ENCODE measurements at places on chromosomes 3 and 15.

DNA sequence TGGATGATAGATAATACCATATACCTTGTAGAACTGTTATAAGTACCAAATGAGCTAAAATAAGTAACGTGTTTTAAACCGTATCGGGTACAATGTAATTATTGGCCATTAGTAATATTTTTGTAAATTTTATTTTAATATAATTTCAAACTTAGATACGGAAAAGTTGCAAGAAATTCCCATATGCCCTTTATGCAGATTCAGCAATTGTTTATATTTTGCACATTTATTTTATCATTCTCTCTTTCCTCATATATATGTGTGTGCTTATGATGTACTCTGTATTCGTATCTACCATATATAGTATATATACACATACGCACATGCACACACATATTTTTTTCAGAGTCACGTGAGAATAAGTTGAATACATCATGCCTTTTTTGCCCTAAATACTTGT is 38.5 kb downstream of the EXOG start:
- DNase-seq, result no peak

GRCh38 chr3:141379250-141379966 is 11.1 kb downstream of the ZBTB38 start:
- no peak for DNase-seq

DNA sequence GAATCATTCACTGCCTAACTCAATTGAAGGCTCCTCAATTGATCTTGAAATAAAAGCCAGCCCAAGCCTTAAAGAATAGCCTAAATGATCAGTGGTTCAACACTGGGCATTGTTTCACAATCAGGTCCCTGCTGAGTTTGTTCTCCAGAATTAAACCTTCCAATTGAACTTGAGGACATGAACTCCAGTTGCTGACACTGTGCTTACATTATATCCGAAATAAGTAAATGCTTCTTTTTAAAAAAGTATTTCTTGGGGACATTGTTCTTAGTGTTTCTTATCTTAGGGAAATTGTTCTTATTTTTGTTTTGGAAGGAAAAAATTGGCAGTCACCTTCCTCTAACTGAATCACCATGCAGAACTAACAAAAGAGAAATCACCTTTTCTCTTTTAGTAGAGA is 450.2 kb downstream of the RBMS3 start:
- DNase-seq, result no peak

GRCh38 chr15:92749216-92749615 is 93.6 kb upstream of the FAM174B start:
- DNase-seq, result no peak

GRCh38 chr3:158572766-158573060 is 1.7 kb downstream of the MLF1 start:
- no peak for DNase-seq

- DNase-seq, result no peak
Measured at GRCh38 chr15:88141269-88141889, 115.2 kb downstream of the NTRK3 start.

- DNase-seq, result no peak
Measured at GRCh38 chr15:66642514-66642913, 59.5 kb upstream of the SMAD6 start.

GRCh38 chr3:122739172-122739571 is 54.5 kb downstream of the HSPBAP1 start:
- no peak for DNase-seq

GRCh38 chr3:111965484-111965883 is 13.3 kb upstream of the ABHD10 start:
- no peak for DNase-seq

DNA sequence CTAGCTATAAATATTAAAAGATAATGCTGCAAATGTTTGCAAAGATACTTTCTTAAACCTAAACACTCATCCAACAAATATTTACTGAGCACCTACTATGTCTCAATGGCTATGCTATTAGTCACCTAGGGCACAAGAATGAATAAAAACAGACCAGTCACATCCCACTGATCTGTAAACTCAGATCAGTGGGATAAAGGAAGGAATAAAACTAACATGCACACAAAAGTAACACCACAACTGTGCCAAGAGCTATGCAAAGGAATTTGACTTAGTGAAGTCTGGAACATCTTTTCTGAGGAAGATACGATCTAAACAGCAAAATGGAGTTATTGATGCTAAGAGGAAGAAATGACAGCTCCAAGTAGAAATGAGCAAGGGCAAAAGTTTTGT is 56.6 kb downstream of the CBLB start:
- DNase-seq, result peak; percentile 53

- DNase-seq, result no peak
Measured at GRCh38 chr3:58042947-58043707, 34.9 kb downstream of the FLNB start.

GRCh38 chr15:98442379-98442833 is 205.9 kb upstream of the IGF1R start:
- peak; percentile 60 for DNase-seq

DNA sequence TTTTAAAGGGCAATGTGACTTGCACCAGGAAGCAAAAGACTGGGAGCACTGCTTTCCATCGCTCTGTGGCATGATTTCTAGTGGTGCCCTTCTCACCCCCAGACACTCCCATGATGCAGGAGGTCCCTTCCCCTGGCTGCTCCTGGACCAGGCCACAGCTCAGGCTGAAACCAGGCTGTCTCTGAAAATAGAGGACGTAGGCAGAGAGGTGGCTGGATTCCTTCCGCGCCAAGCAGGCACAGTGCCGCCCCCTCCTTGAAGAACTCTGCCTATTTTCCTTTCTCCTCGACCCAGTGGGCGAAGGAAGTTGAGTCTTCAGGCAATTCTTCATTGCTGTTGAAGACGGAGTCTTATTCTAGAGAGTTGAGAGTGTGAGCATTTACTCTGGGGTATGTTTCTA is 489.4 kb upstream of the TBL1XR1 start:
- no peak for DNase-seq

DNA sequence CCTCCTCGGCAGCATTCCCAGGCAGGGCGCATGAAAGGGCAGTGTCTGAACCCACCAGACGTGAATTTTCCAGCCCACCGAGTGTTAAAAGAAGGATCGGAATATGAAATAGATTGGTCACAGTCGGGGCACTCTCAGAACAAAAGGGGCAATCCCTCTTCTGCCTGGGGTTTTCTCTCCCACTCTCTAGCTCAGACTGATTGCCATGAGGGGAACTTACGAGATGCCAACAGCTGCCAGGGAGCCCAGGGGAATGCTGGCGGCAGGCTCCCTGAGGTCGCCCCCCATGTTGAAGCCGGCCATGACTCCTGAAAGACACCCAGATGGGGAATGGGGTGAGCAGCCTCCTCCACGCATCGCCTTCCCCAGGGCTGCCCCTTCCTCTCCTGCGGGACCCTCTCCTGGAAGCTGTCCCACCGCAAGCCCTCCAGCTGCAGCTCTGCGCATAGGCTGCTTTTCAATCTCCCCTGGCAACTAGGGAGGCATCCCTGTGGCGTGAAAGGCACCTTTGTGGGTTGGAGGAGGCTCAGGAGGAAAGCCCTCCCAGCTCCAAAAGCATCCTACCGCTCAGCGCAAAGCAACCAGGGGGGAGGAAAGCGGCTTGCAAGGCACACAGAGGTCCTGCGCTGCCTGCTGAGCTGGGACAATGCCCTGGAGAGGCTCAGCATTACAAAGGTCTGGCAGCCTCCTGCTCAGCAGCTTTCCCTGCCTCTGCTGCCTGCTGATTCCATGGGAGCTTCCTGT is 64.8 kb upstream of the HEG1 start:
- DNase-seq, result no peak

DNA sequence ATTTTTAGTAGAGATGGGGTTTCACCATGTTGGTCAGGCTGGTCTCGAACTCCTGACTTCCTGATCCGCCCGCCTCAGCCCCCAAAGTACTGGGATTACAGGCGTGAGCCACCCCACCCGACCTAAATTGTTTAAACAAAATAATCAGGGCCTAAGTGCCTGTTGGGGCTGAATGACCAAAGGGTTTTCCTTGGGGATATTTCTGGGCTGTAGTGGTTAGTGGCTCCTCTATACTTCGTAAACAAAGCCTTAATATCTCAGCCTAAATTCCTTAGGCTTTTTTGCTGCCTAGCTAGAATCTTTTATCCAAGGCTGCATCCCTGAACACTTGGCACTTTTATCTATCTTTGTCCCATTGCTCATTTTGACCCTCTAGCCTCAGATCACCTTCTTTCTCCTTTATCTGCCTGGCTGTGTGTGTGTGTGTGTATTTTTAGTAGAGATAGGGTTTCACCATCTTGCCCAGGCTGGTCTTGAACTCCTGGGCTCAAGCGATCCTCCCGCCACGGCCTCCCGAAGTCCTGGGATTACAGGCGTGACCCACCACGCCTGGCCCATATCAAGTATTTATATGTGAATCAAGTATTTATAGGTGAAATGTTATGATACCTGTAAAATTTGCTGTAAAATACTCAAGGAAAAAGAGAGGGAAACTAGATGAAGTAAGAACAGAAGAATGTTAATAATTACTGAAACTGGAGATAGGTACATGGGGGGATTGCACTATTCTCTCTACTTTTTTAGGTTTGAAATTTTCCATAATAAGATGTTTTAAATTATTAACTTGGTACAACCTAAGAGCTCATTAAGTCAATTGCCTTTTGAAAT is 1.8 kb downstream of the NUSAP1 start:
- no peak for DNase-seq

- no peak for DNase-seq
Measured at GRCh38 chr15:65578904-65579728, 31.8 kb downstream of the INTS14 start.

DNA sequence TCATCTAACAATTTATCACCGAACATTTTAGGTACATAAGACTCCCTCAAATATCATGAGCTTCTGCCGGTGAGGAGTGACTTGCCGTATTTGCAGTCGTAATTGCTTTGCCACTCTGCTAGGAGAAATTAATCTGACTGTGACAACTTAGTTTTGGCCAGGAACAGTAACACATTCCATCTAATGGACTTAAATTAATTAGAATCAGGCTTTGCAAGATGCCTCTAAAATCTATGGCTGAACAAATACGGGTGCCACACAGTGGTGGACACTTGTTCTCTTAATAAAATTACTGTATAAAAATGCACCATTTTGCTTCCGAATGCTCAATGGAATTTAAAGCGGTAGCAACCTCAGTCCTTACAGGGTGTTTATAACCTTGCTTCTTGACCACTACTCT is 27.6 kb upstream of the BDH1 start:
- no peak for DNase-seq

DNA sequence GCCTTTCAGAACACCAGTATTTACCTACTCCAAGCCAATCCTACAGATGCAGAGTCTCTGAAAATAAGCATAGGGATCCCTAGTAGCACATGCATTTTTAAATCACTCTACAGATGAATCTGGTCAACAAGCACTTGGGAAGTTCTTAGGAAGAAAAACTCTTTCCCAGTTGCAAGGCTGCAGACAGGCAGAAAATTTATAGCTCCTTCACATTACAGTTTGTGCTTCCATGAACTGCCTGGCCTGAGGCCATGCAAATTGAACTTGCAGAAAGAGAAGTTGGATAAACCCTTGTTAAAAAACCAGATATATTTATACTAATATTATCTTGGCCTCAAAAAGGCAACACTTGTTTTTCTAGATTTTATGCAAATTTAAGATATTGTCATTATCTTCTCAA is 256.9 kb downstream of the EPHA3 start:
- no peak for DNase-seq

DNA sequence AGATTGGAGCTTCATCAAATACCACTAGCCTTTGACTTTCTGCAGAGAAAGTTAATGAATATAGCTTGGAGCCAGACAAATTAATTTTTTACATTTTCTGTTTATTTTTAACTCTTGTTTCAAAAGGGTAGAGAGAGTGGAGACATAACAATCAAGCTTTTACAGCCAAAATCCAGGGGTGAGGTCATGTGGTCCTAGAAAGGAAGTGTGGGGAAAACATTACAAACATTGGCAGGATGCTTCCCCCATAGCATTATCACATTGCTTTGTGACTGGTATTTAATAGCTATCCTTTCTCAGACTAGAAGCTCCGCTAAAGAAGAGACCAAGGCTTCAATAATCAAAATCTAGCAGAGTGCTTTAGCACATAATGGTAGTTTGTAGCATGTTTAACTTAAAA is 46.4 kb upstream of the PHLDB2 start:
- peak; percentile 38 for DNase-seq

DNA sequence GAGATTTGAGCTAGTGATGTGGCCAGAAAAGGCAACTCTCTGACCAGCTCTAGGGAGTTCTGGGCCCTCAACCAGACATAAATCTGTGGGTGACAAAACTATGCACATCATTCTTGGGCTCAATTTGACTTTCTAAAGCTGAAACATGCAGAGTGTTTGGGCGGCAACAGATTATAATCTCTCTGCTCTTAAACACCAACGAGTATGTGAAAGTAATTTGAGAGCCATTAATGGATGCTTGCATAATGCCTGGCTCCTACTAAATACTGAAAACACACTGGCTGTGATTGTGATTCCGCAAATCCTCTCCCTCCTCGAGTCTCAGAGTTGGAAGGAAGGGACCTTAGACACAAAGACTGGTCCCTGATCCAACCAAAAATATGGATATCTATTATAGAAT is 186.7 kb downstream of the UACA start:
- DNase-seq, result no peak

DNA sequence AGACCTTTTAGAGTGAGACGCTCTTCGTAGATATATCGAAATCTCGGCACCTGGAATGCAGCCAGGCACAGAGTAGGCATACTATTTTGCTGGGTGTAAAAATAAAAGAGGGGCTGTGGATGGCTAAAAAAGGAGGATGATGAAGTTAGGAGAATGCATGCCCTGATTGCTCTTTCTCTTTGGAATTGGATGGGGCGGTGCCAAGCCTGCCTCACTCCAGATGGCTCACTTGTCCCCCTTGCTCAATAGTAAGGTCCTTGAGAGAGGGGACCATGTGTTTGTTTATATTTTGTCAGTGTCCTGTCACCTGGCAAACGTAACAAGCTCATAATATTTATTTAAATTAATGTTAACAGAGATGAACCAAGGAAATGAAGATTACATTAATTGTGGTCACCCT is 33.0 kb downstream of the SNRK start:
- no peak for DNase-seq

DNA sequence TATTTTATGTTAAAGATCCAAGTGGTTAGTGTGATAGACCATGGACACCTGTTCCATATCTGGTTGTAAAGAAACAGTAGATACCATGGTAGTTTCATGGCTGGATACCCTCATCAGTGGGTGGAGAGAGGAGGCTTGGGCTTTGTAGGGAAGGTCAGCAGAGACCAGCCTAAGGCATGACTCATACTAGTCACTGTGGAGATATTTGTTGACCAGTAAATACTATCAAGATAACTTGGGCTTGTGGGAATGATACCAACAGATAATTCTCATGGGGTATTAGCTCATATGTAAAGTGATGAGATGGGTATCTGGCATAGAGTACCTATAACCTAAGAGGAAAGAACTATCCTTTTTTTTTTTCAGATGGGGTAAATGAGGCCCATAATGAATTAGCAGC is 354.5 kb downstream of the CACNA2D3 start:
- no peak for DNase-seq

GRCh38 chr3:62131620-62132019 is 241.7 kb downstream of the FEZF2 start:
- no peak for DNase-seq

GRCh38 chr3:44058868-44059203 is 182.8 kb upstream of the TOPAZ1 start:
- no peak for DNase-seq

Data from RCC 7860 (cell line).